ENCODE measurements at places on chromosomes 5 and 9. TPM values are rescaled to one million over a fixed set of nuclear protein-coding genes. Genes with fewer than 3 reads are reported as not detected.

GRCh38 chr5:128156521-128156920 is 73.0 kb downstream of the SLC12A2 start:
- H3K27me3 ChIP-seq, result no peaks in the 10 kb centered on the region
- no peaks in the 10 kb centered on the region for H3K36me3 ChIP-seq
- no peak overlapping the region for H3K27ac ChIP-seq
- no peak for DNase-seq

GRCh38 chr5:131466171-131466766 is 168.8 kb downstream of the RAPGEF6 start:
- H3K4me1 ChIP-seq, result no peaks in the 10 kb centered on the region
- DNase-seq, result no peak
- no peak overlapping the region for H3K4me3 ChIP-seq

GRCh38 chr5:123722451-123722850 is 210.5 kb downstream of the CSNK1G3 start:
- H3K27me3 ChIP-seq, result no peaks in the 10 kb centered on the region
- no peaks in the 10 kb centered on the region for H3K36me3 ChIP-seq
- DNase-seq, result no peak
- H3K27ac ChIP-seq, result no peak overlapping the region
- H3K4me1 ChIP-seq, result no peaks in the 10 kb centered on the region

DNA sequence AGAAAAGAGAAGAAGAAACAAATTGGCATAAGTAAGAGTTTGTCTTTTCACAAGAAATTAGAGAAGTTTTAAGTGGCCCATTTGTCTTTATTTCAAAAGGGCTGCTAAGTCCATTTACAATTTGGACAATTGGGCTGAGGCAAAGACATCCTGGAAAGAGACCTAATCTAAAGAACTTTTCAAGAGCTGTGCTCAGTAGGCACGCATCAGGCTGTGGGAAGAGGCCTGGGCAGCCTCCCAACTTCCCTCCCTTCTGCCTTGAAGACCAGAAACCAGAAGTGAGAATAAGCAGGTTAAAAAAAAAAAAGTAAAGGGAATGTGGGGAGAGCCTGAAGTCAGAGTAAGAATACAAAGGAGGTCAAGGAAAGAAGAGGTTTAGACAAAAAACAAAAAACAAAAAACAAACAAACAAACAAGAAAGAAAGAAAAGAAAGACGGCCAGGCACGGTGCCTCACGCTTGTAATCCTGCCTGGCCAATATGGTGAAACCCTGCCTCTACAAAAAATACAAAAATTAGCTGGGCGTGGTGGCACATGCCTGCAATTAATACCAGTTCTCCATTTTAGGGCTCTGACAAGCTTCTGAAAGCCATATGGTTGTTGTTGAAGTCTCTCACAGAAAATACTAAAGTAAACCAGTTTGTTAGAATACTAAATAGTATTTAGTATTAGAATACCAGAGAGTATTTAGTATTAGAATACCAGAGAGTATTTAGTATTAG is 48.0 kb upstream of the CEP78 start:
- no peaks in the 10 kb centered on the region for H3K27me3 ChIP-seq
- H3K4me1 ChIP-seq, result no peaks in the 10 kb centered on the region
- H3K36me3 ChIP-seq, result no peaks in the 10 kb centered on the region
- no peak for DNase-seq
- no peak overlapping the region for H3K4me3 ChIP-seq

GRCh38 chr5:172490514-172491461 is 36.5 kb upstream of the SH3PXD2B start:
- no peaks in the 10 kb centered on the region for H3K36me3 ChIP-seq
- H3K27me3 ChIP-seq, result no peaks in the 10 kb centered on the region
- H3K27ac ChIP-seq, result no peak overlapping the region

- DNase-seq, result no peak
- peaks cover 15% of the 10 kb centered on the region for H3K4me1 ChIP-seq
- no peaks in the 10 kb centered on the region for H3K36me3 ChIP-seq
- no peak overlapping the region for H3K27ac ChIP-seq
These were observed 65.7 kb upstream of the GNE start for GRCh38 chr9:36323926-36324325.

DNA sequence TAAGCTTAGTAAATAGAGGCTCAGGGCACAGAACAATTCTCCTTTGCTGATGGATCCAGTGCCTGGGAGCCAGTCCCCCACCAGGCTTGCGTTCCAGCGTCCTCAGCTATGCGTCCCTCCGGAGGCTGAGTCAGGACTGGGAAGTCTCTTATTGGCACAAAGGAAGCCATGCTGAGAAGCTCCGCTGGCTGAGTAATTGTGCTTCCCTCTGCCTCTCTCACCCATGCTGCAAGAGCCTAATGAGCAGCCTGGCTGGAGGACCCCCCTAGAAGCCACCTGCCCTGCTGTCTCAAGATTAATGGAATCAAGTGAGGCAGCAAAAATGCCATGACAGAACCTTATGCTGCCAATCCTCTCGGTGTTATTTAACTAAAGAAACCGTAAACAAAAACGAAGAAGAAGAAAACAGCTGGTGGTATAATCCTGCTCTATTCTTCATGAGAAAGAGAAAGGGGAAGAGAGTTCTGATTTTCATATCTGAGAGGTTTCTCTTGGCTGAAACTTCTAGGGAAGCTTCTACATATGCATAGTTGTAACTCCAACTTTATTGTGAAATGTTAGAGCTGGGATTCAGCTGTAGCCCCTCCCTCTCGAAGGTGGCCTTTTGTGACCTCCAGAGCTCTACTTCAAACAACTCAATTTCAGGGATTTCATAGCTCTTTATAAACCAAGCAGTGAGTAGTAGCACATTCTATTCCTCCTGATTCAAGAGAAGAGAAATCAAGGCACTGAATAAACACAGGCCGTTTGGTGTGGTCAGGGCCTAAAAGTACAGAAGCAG is 185.4 kb upstream of the SEMA6A start:
- H3K4me1 ChIP-seq, result no peaks in the 10 kb centered on the region
- no peaks in the 10 kb centered on the region for H3K36me3 ChIP-seq
- DNase-seq, result no peak
- H3K27me3 ChIP-seq, result no peaks in the 10 kb centered on the region
- no peak overlapping the region for H3K27ac ChIP-seq

The CYLC2 gene
- not detected for total RNA-seq

DNA sequence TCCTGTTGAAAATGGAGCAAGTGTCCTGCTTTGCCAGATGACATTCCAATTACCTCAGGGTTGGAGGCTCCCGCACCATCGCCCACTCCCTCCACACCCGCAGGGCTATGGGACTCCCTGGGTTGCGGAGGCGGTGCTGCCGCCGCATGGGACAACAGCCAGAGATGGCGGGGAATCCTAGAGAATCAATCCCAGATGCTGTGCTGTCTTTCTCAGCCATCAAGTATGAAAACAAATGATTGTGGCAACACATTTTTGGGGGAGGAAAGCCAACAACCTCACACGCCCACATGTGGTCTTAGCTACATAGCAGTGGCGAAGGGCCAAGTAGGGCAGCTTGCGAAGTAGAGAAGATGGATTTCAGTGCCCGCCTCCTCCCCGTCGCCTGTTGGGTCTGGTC is 46.7 kb downstream of the IL31RA start:
- H3K27ac ChIP-seq, result no peak overlapping the region
- no peak overlapping the region for H3K4me3 ChIP-seq
- H3K27me3 ChIP-seq, result no peaks in the 10 kb centered on the region
- no peaks in the 10 kb centered on the region for H3K36me3 ChIP-seq
- DNase-seq, result no peak

GRCh38 chr5:172071309-172071875 is 65.0 kb upstream of the FBXW11 start:
- no peak overlapping the region for H3K4me3 ChIP-seq
- no peaks in the 10 kb centered on the region for H3K27me3 ChIP-seq
- H3K36me3 ChIP-seq, result no peaks in the 10 kb centered on the region
- H3K27ac ChIP-seq, result no peak overlapping the region

All from pancreas (tissue), 10 donors.